ENCODE measurements at places on chromosomes 12 and 14. TPM values are rescaled to one million over a fixed set of nuclear protein-coding genes. Genes with fewer than 3 reads are reported as not detected.

- DNase-seq = peak; percentile 25
These were observed 31.4 kb upstream of the SLC2A13 start for GRCh38 chr12:40137252-40137651.

GRCh38 chr12:92216092-92216491 lies 70.4 kb upstream of the BTG1 start:
- no peak for DNase-seq

- no peak for DNase-seq
These were observed 20.9 kb downstream of the HEBP1 start for GRCh38 chr12:12979126-12979525.

The CCDC196 gene
- total RNA-seq = not detected

GRCh38 chr12:69059465-69060457 lies 126.8 kb upstream of the CPM start:
- DNase-seq = no peak

The SLC2A14 gene
- not detected for total RNA-seq

DNA sequence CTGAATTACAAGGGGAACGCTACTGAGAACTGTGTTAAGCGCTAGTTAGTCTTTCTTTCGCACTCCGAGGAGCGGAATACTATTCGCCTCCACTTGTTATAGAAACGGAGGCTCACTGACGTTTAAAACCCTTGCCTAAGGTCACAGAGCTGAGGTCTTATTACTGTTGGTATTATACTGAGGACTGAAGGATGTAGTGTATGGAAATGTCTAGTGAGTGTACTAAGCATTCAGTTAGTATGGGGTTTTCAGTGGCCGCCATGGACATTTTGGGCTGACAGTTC lies 826 bp downstream of the ACADS start:
- no peak for DNase-seq

GRCh38 chr14:36430169-36430568 lies 89.9 kb downstream of the NKX2-1 start:
- no peak for DNase-seq

The NRIP2 gene
- total RNA-seq = 0.64 TPM

DNA sequence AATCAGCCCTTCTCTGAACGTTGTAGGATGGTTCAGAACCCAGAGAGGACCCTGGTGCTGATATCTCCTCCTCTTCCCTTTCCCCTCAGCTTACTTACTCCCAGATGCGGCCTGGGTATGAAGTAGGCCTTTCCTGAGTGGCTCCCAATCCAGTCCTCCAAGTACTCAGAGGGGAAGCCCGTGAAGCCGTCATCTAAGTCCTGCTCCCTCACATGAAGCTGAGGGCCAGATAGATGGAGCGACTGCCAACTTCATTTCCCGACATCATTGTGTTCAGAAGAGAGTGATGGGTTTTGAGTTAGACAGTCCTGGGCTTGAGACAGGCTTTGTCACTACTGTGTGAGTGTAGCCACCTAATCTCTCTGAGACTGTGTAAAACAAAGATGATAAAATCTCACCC lies 2.7 kb downstream of the APOLD1 start:
- no peak for DNase-seq

GRCh38 chr12:4031703-4032291 lies 158.6 kb upstream of the PARP11 start:
- peak; percentile 46 for DNase-seq

The GPR84 gene
- total RNA-seq = not detected

- no peak for DNase-seq
These were observed 159.1 kb upstream of the CCDC198 start for GRCh38 chr14:57652769-57653168.

The AHNAK2 gene
- 229 TPM for total RNA-seq

DNA sequence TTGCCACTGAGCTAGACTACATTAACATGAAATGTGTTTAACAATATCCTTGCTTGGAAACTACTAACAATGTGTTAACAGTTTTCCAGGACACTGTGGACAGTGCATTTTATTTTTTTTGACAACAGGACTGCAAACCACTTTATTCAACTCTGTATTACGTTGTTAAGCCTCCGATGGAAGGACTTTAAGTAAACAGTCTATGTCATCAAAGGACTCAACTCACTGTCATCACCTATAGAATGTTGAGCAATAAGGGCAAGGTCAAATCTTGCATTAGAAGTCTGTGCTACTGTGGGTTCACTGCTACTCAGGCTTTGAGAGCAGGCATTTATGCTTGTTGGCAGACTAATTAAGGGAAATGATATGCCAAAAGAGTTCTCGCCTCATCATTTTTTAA lies 483.7 kb downstream of the FLRT2 start:
- no peak for DNase-seq
